Muscle of leg (tissue), 16 donors: ENCODE measurements at places on chromosomes 12 and 14. TPM values are rescaled to one million over a fixed set of nuclear protein-coding genes. Genes with fewer than 3 reads are reported as not detected.

Gene SERPINA6
- not detected for polyA plus RNA-seq

Gene KCNA1
- polyA plus RNA-seq, result 1.1 TPM

Gene GRIP1
- 2.2 TPM for polyA plus RNA-seq

Gene IL26
- polyA plus RNA-seq, result not detected

Gene SLC10A1
- not detected for polyA plus RNA-seq

Gene OAS2
- polyA plus RNA-seq, result 2.6 TPM

Gene HELB
- polyA plus RNA-seq, result 1.7 TPM

Gene CLMN
- polyA plus RNA-seq, result 3.5 TPM

Gene PLCZ1
- not detected for polyA plus RNA-seq

Gene FOXA1
- 0.14 TPM for polyA plus RNA-seq

Gene VPS33A
- 10.4 TPM for polyA plus RNA-seq

DNA sequence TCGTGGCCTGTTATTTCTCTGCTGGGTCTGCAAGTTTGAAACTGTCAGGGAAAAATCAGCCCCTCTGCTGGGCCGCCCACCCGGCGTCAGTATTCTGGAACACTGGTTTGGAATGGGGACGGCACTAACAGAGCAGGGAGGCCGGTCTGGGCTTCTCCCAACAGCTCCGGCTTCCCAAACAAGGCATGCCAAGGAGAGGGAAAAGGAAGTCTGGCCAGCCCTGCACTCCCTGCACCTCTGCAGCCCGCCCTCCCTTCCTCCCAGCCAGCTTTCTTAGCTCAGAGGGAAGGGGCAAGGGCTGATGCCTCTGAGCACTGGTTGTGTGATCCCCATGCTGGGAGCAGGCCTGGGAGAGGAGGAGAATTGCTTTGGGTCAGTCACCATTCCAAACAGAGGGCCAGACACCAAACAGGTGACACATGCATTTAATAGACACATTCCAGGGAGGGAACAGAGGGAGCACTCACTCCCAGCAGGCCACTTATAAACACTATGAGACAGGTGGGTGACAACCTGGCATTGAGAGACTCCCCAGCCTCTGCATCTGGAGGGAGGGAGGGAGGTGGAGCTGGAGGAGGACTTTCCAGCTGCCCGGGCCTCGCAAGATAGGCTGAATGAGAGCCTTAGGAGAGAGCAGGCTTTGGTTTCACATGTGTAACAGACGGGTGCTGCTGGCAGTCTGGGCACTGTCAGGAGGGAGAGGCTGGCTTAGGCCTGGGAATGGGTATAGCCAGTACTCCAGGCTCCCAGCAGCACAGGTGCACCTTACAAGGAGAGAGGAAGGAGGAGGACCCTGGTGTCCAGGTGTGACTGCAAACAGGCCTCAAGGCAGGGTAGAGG is 10.3 kb downstream of the KRT75 start:
- peak; percentile 39 for DNase-seq

DNA sequence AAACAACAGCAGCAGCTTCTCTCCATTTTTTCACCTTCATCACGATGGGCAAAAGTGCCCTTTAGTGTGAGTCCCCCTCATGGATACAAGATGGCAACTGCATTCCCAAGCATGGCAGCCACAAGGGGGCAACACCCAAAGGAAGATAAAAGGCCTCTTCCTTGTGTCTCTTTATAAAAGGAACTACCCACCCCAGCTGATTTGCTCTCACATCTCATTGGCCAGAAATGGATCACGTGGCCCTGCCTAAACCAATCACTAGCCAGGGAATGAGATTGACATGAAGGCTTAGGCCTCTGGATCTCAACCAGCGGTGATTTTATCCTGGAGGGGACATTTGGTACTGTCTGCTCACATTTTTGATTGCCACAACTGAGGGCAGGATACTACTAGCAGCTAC is 21.9 kb upstream of the IFT81 start:
- peak; percentile 54 for DNase-seq

DNA sequence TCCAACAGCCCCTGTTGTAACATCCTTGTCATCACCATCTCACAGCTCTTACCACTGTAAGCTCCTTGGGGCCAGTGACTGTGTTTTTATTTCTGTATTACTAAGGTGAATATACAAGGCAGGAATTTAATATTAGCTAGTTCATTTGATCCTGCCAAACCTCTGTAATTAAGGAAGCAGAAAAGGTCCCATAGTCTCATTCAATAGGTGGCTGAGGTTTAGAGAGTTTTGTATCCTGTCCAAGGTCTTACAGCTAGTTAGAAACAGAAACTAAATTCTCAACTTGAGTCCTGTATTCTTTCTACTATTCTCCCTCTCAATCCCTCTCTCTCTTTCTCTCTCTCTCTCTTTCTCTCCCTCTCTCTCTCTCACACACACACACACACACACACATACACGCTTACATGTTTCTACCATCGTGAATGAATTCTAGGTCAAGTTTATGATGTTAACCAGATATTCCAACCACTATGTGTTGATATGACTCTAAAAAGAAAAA is 543 bp upstream of the GLIPR1 start:
- DNase-seq, result peak; percentile 54

DNA sequence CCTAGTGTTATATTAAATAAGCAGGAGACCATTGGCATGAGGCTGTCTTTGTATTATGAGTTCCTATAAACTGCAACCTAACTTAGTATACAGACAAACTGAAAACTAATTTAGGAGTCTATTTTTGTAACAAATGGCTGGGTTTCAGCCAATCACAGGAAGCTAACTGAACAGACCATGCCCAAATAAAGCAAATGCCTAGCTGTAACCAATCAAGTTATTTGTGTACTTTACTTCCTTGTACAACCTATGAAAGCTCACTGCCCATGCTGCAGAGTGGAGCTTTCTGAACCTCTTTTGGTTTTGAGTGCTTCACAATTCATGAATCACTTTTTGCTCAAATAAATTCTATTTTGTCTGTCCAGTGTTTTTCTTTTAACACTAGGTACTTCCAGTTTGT is 41.6 kb downstream of the GUCY2C start:
- no peak for DNase-seq

DNA sequence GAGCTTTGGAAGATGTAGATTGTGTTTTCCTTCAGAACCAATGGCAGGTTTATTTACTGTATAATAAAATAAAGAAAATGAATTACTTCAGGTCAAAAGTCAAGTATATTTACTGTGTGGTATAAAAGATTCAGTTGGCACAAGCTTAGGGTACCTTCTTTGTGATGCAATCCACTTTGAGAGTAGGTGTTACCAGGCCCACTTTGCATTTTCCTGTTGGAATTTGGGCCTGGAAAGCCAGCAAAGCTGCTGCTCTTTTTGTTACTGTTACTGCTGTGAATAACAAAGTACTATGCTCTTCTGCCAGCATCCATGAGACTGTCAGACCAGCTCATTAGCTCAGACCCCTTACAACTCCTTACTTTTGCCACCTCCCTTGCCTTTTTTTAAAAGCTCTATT is 649.0 kb upstream of the SEL1L start:
- no peak for DNase-seq

GRCh38 chr12:72723732-72724131 is 451.6 kb downstream of the TRHDE start:
- no peak for DNase-seq

DNA sequence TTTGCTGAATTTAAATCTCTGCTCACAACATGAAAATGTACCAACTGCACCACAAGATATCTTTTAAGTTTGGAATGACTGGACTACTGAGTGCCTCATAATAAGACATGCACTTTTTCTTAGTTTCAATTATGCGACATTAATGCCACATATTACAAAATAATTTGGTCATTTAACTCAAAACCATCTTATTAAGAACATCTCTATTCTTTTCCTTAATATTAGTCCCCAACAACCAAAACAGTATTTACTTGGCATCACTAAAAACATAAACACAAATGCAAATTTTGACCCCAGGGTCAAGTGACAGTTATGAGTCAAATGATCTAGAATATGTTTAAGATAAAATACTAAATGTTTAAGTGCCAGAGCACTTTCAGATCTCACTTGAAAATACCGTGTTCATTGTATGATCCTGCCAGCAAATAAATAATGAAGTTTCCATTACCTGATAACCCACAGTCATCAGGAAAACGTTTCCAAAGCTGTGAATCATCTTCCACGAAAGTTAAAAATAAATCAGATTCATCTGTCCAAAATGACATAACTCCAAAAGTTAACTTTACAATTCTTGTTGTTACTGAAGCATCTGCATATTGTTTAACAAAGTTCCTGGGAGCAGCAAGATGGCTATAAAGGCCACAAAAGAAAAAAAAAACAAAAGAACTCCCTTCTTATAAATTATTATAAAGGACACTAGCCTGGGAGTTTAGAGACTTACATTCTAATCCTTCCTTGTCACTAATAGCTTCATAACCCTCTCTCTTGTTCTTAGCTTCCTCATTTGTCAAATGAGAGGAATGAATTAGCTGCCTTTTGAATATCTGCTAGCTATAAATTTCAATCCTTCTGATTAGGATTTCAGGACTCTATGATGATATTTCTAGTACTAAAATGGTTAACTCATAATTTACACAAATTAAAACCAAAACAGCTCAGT is 30.5 kb upstream of the AP4S1 start:
- DNase-seq, result peak; percentile 76

GRCh38 chr14:58501214-58501816 is 73.8 kb downstream of the KIAA0586 start:
- DNase-seq, result peak; percentile 75

DNA sequence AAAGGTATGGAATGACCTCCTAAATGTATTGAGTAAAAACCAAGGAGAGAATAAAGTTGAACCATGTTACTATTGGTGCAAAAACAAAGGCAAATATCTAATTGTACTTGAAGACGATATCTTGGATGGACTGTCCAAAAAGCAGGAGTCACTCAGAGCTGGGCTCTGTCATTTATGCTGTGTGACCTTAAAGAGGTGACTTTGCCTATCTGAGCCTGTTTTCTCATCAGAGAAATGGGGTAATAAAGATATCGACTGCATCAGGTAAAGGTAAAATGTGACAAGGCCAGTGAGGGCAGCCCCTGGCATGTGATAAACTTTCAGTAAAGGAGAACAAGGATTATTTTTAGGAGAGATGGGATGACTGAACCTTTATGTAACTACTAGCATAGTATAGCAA is 1.8 kb upstream of the ABCB9 start:
- DNase-seq, result no peak

- DNase-seq, result no peak
Measured at GRCh38 chr14:89276424-89276975, 140.5 kb downstream of the FOXN3 start.

- no peak for DNase-seq
Measured at GRCh38 chr14:93735206-93735605, 53.1 kb downstream of the PRIMA1 start.

DNA sequence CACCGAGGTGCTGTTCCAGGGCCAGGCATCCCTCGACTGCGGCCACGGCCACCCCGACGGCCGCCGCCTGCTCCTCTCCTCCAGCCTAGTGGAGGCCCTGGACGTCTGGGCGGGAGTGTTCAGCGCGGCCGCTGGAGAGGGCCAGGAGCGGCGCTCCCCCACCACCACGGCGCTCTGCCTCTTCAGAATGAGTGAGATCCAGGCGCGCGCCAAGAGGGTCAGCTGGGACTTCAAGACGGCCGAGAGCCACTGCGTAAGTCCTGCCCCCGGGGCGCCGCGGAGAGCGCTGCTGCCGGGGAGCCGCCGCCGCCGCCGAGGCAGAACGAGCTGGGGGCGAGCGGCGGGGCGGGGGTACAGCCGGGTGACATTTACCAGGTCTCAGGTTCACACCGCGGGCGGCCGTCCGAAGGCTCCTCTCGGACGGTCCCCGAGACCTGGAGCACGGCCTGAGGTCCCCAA is 1.4 kb downstream of the PLXNC1 start:
- peak; percentile 88 for DNase-seq

DNA sequence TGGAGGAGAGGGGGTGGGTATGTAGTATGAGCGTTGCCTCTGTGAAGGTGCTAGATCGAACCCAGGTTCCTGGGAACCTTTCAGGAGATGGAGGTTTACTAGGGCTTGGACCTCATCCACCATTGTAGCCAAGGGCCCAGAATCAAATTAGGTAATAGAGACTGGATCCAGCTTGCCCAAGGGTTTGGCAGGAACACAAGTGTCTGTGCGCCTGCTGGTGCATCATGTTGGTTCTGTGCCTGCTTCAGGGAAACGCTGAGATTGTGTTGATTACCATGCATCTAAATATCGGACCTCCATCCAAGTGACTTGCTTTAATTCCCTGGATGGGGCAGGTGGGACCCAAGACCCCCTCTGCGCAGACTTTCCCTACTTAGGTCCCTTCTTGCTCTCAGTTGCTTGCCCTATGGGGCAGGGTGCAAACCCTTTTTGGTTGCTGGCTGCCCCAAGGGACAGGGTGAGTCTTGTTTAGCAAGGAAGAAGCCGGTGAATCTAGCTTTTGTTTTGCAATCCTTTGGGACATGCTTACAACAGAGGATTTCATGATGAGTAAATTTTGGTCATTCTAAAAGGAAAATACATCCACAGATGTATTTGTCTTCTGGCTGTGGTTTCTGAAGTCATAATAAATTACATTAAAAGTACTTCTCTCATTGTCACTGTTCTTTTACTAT is 189.8 kb upstream of the PRICKLE1 start:
- DNase-seq, result no peak

GRCh38 chr14:92521058-92521415 is 7.5 kb downstream of the RIN3 start:
- no peak for DNase-seq

GRCh38 chr14:47539031-47539461 is 136.4 kb downstream of the MDGA2 start:
- peak; percentile 31 for DNase-seq

DNA sequence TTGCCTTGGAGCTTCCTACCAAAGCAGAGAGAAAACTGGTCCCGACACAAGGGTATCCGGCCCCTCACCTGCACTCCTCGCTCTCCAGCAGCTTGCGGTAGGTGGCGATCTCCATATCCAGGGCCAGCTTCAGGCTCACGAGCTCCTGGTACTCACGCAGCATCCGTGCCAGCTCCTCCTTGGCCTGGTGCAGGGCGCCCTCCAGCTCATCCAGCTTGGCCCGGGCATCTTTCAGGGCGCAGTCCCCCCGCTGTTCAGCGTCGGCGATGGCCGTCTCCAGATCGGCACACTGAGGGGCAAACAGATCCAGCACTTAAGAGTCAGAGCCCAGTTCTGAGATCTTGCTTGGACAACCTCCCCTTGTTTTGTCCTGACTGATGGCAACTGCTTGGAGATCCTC is 13.7 kb downstream of the KRT72 start:
- DNase-seq, result no peak

- DNase-seq, result no peak
Measured at GRCh38 chr14:35383569-35384454, 20.7 kb downstream of the NFKBIA start.

- peak; percentile 31 for DNase-seq
Measured at GRCh38 chr12:109387425-109388166, 39.9 kb downstream of the MYO1H start.
